T-helper 1 cell treated with Interleukin-12 subunit alpha and Interleukin-12 subunit beta and Interleukin-4 antibody, amounts not matched to agents 30 ng/mL and 1 ng/mL, for 36 hours (primary cell): ENCODE measurements at places on chromosomes 4 and X. TPM values are rescaled to one million over a fixed set of nuclear protein-coding genes. Genes with fewer than 3 reads are reported as not detected.

Gene ITIH6
- total RNA-seq: not detected in 2 replicates

Gene MAGEA2
- not detected in 2 replicates for total RNA-seq

Gene GAGE12J
- total RNA-seq: not detected in 2 replicates

Gene PRKG2
- 0.27 and 0.61 TPM in 2 replicates for total RNA-seq

Gene SGMS2
- total RNA-seq: 0.15 and 0.37 TPM in 2 replicates

Gene PNCK
- total RNA-seq: not detected in 2 replicates

Gene UGT2B11
- not detected in 2 replicates for total RNA-seq

Gene WDR44
- total RNA-seq: 15.3 and 15.9 TPM in 2 replicates

Gene HHIP
- total RNA-seq: not detected in 2 replicates

Gene HELT
- total RNA-seq: not detected in 2 replicates

Gene USP17L27
- not detected in 2 replicates for total RNA-seq

Gene MTCP1
- total RNA-seq: 13.5 and 20.3 TPM in 2 replicates

Gene BCLAF3
- total RNA-seq: 7.7 and 8.7 TPM in 2 replicates

Gene LRP2BP
- 0.39 and 0.59 TPM in 2 replicates for total RNA-seq

Gene SSX2
- not detected in 2 replicates for total RNA-seq

Gene BTK
- not detected in 2 replicates for total RNA-seq
